ENCODE measurements at places on chromosomes 3 and 15.

DNA sequence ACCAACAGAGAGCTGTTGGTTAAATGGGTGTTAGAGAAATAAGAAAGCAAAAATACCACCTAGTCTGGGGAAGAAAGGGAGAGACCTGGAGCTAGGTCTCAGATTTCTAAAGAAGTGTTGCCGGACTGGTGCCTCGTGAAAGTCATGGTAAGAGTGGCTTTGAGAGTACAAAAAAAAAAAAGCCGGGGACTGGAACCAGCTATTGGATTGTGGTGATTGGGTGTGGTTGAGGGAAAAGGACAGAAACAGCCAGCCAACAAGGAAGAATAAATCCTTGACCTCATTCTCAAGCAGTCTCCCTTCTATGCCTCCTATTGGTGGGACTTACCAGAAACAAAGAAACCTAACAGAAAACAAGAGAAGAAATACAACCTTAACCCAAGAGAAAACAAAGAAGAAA is 346.4 kb upstream of the KCNMB2 start:
- no peak for DNase-seq

DNA sequence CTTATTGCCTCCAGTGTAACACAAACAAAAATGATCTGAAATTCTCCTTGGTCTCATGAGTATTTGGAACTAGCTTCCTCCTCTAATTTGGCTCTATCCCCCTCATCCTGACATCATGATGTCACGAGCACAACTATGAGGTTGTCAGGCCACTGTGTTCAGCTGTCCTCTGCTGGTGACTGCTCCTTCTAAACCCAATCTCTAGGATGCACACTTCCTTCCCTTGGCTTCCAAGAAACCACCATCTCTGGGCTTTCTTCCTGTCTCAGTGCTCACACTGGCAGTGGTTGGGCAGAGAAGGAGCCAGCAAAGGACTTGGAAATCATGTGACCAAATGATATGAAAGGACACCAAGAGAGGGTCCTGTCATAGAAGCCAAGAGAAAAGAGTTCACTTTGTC is 30.7 kb upstream of the EIF1B start:
- no peak for DNase-seq

- no peak for DNase-seq
Observed at GRCh38 chr15:75902129-75902557, 1.5 kb upstream of the FBXO22 start.

- no peak for DNase-seq
Observed at GRCh38 chr3:78894787-78895186, 873.0 kb downstream of the ROBO1 start.

Data from GM04503 (cell line).